ENCODE measurements at places on chromosomes 12 and 14.

- no peak for DNase-seq
These were observed 58.0 kb upstream of the ELK3 start for GRCh38 chr12:96136161-96136560.

GRCh38 chr14:22838631-22839041 lies 2.3 kb downstream of the MMP14 start:
- DNase-seq: no peak

GRCh38 chr14:97097296-97097695 lies 300.1 kb downstream of the VRK1 start:
- no peak for DNase-seq

- DNase-seq: no peak
These were observed 174.2 kb downstream of the PPM1H start for GRCh38 chr12:62760779-62761178.

DNA sequence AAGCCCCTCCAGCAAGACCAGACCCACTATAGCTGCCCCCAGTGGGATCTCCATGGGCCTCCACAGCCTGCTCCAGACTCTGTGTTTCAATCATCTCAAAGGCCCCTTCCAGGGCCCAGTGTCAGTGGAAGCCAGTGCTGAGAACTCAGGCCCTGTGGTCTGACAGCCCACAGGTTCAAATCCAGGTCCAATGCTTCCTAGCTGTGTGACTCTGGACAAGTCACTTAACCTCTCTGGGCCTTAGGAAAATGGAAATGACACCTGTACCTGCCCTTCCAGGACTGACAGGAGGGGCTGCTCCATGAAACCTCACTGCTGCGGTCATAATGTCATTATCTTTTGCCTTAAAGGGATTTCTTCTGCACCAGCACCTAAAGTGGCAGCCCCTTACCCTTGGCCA lies 101.9 kb downstream of the NCOR2 start:
- no peak for DNase-seq

DNA sequence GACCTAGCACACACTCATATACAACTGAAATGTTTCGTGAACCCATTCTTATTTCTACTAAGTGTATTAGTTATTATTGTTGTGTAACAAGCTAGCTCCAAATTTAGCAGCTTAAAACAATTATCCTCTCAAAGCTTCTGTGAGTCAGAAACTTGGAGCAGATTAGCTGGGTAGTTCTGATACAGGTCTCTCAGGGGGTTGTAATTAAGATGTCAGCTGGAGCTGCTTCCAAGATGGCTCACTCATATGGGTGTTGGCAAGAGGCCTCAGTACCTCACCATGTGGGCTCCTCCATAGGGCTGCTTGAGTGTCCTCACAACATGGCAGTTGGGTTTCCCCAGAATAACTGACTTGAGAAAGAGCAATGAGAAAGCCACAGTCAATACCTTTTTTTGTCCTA lies 9.8 kb downstream of the GPR135 start:
- DNase-seq: no peak

- no peak for DNase-seq
These were observed 12.7 kb downstream of the CCDC197 start for GRCh38 chr14:94009767-94010166.

GRCh38 chr14:104600141-104600643 lies 4.4 kb downstream of the TMEM179 start:
- DNase-seq: no peak

GRCh38 chr12:109497675-109498074 lies 20.2 kb downstream of the UBE3B start:
- no peak for DNase-seq

All from stimulated activated CD4-positive, alpha-beta T cell treated with anti-CD3 and anti-CD28 coated beads, Interleukin-4, amount 100 ng/mL, for 48 hours (primary cell).